ENCODE measurements at places on chromosomes 7 and 10. TPM values are rescaled to one million over a fixed set of nuclear protein-coding genes. Genes with fewer than 3 reads are reported as not detected.

ANKRD1 gene
- 0.35 TPM for total RNA-seq

TMEM213 gene
- 0.35 TPM for total RNA-seq

SH2B2 gene
- 9.4 TPM for total RNA-seq

SLC39A12 gene
- total RNA-seq, result not detected

GNGT1 gene
- not detected for total RNA-seq

IDI2 gene
- not detected for total RNA-seq

DPCD gene
- 35.6 TPM for total RNA-seq

KEL gene
- 1.8 TPM for total RNA-seq
